ENCODE measurements at places on chromosomes 5 and 9.
A peak's percentile ranks its signal among the peaks of the same experiment; 100 is the strongest.

DNA sequence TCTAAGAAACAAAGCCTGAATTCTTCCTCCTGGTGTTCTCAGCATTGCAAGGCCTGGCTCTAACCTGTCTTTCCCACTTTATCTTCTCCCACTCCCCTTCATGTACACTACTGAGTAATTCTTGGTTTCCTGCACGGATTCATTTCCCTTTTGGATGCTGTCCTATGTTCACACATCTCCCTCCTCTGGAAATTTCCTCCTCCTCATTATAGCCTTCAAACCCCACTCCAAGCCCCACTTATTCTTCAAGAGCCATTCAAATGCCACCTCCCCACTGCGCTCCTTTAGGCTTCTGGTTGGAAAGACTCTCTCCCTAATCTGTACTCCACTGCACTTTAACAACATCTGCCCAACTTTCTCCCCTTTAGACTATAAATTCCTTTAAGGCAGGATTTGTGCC lies 28.2 kb upstream of the C5orf63 start:
- no peak for DNase-seq

DNA sequence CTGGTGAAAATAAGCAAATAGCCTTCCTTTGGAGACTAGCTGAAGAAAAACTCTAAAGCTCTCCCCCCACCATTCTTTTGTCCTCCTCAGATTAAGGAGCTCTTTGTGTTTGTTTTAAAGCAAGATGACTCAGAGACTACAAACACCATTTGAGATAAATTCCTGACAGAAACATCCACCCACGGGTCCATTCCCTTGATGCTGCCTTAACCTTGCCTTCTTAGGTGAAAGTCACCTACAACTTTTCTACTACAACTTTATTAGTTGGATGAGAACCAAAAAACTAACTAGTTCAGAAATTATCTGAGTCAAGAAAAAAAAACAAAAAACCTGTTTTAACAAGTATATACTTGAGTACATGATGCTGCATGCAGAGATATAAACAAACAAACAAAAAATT lies 831.1 kb downstream of the NR2F1-AS1 start:
- DNase-seq: peak; percentile 52

- peak; percentile 21 for DNase-seq
These were observed 882 bp downstream of the CERCAM start for GRCh38 chr9:128421482-128421996.

DNA sequence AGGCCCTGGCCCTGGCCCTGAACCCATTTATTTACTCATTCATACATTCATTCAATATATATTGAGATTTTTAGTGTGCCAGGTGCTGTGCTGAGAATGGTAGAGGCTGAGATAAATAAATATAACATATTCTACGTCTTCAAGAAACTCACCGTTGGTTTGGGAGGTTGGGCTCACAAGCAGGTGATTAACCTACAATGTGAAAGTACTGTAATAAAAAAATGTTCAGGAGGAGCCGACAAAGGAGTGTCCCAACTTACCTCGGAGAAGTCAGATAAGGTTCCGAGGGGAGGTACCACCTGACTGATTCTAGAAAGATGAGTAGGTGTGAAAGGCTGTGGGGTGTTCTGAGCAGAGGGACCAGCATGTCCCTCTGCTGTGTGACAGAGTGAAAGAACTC lies 479.6 kb upstream of the KLF4 start:
- DNase-seq: no peak

DNA sequence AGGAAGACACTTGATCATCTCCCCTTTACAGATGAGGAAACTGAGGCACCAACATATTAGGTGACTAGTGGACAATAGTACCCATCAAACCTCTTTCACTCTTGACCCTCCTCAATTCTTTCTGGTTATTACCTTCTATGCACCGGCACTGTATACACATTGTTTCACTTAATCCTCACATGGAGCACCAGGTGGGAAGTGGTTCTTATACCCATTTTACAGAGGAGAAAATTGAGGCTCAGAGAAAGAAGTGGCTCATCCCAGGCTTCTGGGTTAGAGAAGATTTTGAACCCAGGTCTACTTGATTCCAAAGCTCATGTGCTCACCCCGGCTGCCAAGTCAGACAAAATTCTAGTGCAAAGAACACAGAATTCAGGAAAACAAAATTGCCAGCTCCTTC lies 17.4 kb upstream of the DENND1A start:
- DNase-seq: no peak

GRCh38 chr9:129709438-129710168 lies 43.2 kb downstream of the PTGES start:
- peak; percentile 22 for DNase-seq

GRCh38 chr9:124551472-124552272 lies 44.5 kb upstream of the NR5A1 start:
- peak; percentile 43 for DNase-seq

DNA sequence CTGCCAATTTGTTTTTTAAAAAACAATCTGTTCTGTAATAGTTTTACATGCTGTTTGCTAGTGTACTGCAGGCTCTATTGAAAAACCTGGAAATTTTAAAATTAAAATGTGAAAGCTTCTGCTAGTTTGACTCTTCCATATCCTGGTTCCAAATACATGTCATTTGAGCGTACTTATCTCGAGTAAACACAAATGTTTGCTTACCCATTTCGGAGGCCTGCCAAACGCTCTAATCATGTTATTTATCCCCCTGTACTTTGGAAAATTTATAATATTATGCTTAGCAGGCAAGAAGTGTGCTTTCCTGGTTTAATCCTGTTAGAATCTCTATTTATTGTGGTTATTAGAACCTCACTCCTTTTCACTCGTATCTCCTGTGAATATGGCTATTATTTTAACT lies 476.8 kb upstream of the CYLC2 start:
- no peak for DNase-seq

DNA sequence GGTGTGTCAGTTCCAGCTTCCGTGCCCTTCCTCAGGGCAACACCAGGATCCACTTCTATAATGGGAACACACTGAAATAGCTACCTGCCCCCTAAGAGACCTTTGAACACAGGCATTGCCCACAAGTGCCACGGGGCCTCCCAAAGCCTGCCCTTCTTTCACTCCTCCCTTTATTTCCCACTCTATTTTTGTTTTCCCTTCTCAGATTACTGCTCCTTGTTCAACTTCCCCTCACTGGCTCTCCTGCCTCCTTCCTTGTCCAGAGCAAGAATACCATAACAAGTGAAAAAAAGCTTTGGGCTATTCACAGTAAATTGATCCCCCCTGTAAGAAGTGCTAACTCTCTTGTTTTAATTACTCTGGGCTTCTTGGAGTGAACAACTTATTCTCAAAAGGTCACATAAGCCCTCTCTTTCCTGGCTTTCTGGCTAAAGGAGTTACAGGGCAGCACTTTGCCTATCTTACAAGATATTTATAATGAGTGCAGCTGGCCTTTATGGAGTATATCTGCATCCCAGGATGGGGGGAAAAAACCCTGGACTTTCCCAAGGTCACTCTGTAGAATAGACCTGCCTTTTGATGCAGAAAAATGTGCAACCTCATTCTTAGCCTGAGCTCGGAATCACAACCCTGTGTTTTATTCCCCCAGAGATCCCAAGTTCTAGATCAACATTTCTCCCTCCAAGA lies 11.3 kb downstream of the CTXN3 start:
- no peak for DNase-seq

DNA sequence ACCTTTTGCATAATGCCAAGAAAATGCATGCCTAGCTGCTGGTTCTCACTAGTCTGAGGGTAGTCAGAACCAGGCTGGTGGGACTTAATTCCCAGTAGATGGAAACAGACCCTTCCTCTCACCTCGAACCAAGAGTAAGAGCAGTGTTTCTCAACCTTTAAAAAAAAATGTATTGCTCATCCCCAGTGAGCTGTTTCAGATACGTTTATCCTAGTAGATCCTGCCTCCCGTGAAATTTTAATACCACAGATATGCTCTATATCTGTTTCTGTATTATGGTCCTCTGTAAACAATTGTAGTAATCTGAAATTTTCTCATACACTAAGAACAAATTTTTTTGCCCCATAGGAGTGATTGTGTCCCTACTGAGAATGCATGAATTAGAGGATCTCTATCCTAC lies 86.2 kb downstream of the TEK start:
- no peak for DNase-seq

DNA sequence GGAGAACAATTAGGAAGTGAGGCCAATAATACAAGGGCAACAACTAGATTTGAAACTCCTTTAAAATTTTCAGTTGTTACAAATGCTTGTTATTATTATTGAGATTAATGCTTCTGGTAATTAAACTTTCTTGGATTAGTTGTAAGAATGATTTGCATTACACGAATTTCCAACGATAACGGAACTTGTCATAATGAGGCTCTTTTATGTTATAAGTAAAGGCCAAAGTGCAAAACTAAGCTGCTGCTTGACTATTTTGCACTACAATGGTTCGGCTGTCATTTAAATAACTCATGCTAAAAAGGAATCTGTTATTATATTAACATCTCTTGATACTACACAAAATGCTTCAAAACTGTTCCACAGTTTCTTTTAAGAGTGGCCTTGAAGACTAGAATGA lies 1007.1 kb downstream of the PTPRD start:
- no peak for DNase-seq

- peak; percentile 39 for DNase-seq
These were observed 455.3 kb upstream of the PTGER4 start for GRCh38 chr5:40224421-40224820.

GRCh38 chr5:126808521-126808988 lies 31.6 kb downstream of the LMNB1 start:
- DNase-seq: peak; percentile 10

DNA sequence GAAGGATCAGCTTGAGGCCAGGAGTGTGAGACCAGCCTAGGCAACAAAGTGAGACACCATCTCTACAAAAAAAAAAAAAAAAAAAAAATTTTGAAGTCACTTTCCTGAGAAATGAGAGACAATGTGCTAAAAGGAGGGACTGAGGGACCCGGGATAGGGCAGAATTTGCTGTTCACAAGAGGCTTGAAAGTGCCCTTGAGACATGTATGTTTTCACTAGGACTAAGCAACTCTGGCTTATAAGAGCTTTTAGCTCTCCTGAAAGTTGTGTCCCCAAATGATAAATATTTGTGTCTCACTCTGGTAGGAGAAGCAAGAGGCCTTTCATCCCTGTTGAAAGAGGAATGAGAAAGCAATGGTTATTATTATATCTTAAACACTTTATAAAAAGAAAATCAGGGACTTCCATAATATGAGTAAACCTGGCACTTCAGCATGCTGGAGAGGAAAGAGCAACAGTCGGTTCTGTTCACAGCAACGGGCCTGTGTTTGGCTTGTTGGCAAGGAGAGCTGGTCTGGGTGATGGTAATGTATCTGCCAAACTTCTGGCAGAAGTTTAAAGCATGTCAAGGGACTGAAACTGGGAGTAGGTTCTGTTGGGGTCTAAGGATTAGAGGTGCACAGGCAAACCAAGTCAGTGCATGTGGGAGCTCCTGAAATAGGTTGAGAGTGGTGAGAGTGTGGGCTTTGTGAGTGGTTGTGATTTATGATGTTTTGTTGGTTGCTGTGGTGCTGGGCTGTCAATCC lies 32.2 kb downstream of the ENTREP1 start:
- no peak for DNase-seq

Data from foreskin fibroblast (primary cell).